ENCODE measurements at places on chromosomes 1 and 21.

- DNase-seq: no peak
Observed at GRCh38 chr21:41610042-41610839, 102.3 kb upstream of the TMPRSS2 start.

DNA sequence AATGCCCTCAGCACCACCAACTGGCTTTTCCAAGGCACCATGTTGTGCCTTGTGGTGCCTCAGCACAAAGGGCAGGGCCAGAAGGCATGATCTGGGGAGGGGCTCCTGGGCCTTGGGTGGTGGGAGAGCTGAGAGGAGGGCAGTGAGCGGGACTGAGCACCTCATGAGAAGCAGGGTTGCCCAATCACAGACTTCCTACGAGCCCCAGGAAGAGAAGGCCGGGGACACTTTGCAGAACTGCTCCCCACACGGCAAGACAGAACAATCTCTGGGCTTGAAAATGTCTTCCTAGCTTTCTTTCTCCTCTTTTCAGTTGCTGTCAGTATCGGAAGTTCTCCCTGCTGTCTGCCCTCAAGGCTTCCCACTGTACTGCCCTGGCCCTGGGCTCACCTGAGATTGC is 6.8 kb downstream of the KCNJ10 start:
- DNase-seq: no peak

GRCh38 chr1:223474804-223475203 is 81.6 kb downstream of the CCDC185 start:
- no peak for DNase-seq

GRCh38 chr1:50591598-50591997 is 168.4 kb upstream of the DMRTA2 start:
- DNase-seq: no peak

DNA sequence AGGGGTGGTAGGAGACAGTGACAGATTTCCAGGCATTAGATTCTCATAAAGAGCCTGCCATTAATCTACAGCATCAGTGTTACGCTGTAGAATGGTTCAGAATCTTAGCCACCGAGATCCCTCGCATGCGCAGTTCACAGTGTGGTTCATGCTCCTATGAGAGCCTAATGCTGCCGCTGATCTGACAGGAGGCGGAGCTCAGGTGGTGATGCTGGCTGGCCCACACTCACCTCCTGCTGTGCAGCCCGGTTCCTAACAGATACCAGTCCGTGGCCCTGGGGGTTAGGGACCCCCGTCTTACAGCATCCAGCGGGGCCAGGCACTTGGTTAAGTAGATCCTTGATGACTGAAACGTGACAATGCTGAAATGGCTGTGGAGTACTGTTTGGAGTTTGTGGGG is 163.6 kb upstream of the C1orf21 start:
- DNase-seq: no peak

DNA sequence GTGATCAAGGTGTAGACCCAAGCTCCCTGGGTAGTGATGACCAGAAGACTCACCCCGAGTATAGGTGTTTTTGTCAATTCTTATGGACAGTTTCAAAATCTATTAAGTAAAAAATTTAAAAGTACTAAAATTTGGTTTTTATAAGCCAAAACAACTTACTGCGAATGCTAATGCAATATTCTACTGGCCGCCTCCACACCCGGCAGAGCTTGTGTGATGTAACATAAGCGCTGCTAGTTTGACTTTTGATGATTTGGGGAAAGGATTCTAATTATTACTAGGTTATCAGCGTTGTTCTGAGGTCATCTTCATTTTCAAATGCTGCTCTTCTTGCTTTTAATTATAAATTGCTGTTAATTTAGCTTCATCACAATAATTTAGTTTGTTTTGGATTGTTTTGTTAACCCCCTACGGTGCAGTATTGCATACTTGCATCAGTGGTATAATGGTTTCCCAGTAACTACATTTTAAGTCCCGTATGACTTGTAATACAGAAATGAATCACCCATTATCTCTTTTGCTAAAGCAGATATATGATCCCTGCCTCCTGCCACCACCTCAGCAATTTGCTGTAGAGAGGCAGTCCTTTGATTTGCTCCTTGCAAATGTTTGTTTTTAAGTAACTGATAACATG is 178.0 kb downstream of the SDCCAG8 start:
- DNase-seq: no peak

DNA sequence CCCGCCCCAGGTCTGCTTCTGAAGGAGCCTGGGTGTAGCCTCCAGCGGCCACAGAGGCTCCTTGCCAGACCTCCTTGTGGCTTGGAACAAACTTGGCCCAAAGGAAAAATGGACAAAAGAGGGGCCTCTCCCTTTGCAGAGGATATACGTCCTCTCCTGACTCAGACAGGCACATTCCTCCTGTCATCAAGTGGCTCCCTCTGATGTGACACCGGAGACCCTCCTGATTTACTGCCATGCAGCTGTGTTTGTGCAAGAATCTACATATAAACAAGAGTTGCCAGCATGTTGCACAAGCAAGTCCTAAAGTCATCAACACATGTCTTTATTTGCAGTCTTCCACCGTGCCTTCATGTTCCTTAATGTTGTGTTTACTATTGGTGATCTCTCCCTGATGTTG is 54.1 kb upstream of the F3 start:
- DNase-seq: no peak

- DNase-seq: no peak
Observed at GRCh38 chr1:55696181-55696754, 481.1 kb upstream of the USP24 start.

GRCh38 chr1:106875622-106876021 is 180.9 kb upstream of the PRMT6 start:
- no peak for DNase-seq

DNA sequence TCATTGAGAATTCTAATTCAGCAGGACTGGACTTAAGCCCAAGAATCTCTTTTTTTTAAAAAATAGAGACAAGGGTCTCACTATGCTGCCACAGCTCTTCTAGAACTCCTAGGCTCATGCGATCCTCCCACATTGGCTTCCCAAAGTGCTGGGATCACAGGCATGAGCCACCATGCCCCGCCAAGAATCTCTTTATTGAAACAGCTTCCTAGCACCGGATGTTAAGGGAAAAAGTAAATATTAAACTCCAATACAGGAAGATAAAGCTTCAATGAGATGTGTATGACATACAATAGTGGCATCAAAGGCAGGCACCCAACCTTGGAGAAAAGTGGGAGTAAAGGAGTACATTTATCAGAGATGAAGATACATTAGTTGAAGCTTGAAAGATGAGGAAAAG is 25.5 kb downstream of the PUM1 start:
- DNase-seq: no peak

DNA sequence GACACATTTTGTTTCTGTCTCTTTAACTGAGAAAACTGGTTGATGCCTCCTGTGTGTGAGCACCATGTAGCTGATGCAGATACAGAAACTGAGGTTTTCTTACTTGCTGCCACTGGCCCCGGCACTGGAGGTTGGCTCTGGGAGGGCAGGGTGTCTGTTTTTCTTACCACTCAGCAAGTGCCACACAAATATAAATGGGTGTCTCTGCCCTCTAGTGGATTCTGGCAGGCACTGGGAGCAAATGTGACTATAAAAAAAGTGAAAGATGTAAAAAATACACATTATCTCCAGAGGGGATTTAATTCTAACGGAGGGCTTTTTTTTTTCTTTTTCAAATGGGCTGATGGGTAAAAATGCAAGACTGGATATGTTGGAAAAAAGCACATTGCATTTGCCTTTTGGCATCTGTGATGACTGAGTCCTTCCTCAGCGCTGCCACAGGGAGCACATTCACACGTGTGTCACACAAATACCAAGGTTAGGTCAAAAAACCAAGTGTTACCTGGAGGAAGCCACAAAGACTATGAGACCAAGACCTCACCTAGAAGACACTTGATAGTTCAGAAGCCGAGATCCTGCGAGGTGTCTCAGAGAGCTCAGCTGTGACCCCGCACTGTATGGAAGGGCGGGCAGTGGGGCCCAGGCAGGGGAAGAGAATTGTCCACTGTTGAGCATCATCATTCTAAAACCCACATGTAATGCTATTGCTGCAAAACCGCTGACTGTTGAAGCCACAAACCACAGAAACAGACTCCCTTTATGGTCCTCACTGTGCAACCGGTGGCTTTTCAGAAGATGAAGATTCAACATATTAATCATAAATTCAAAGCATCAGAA is 18.9 kb downstream of the PGBD2 start:
- no peak for DNase-seq

DNA sequence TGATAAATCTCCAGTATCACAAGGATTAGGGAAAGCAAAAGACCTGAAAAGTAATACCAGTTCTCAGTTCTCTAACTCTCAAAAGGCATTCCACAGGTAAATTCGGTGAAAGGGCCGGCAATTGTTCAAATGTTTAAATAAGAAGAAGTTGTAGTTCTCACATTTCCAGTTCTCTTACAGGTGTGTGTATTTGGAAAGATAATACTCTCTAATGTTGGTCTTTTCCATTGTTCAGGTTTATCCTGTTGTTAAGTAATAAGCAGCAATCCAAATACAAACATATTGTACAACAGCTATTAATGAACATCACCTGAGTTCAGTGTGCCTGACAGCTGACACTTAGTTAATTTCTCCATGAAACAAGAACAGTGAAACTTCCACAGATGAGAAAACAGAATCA is 13.2 kb upstream of the PRKAB2 start:
- DNase-seq: no peak

- no peak for DNase-seq
Observed at GRCh38 chr1:34688006-34688741, 66.7 kb upstream of the GJB5 start.

GRCh38 chr1:246218686-246219085 is 288.4 kb downstream of the SMYD3 start:
- no peak for DNase-seq

GRCh38 chr1:231575472-231575871 is 47.0 kb downstream of the TSNAX start:
- DNase-seq: no peak

- DNase-seq: no peak
Observed at GRCh38 chr1:193514397-193514796, 328.0 kb upstream of the B3GALT2 start.

DNA sequence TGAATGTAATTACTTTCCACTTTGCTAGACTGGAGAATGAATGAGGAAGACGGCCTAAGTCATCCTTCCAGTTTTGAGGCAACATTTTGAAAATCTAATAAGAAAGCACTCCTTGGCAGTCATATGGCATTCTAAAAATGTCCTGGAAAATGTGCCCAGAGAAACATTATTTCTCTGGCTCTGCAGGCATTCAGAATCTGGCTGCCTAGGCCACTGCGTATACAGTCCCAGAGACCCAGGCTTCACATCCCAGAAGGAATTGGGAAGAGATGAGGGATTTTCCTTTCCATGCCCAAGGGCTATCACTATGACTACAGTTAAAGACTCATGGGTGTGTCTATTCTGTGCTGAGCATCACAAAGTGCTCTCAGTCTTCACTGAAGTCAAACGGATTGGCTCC is 92.9 kb downstream of the BEND5 start:
- DNase-seq: no peak

DNA sequence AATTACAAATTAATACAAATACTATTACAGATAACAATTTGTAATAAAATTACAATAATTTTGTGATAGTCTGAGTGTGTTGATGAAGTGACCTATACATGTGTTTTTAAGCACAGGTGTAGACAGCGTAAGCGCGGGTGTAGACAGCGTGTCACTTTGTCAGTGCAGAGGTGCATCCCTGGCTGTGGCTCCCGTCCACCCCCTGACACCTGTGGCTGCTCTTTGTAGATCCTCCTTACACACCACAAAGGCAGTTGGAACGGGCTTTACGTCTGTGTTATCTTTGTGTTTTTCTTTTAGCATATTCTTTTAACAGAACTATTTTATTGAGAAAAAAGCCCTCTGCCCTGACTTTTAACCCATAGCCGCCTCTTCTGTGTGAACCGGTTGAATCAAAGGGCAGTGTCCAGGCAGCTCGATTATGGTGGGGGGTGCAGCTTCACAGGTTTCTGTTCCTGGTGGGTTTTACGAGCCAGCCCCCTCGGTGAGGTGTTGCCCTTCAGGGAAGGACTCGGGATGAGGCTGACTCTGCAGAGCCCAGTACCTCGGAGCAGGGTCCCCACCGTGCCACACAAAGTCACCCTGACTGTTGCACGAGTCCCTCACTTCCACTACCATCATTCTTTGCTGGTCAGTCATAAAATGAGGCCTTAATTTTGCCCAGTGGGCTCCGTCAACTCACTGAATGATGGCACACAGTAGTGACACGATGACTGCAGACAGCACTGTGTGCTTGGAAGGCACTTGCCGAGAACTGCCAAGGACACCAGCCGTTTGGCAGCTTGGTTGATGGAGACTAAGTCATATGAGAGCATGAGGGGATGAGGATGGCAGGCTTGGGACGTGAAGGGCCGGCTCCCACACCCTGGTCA is 86.4 kb upstream of the COL6A1 start:
- no peak for DNase-seq

DNA sequence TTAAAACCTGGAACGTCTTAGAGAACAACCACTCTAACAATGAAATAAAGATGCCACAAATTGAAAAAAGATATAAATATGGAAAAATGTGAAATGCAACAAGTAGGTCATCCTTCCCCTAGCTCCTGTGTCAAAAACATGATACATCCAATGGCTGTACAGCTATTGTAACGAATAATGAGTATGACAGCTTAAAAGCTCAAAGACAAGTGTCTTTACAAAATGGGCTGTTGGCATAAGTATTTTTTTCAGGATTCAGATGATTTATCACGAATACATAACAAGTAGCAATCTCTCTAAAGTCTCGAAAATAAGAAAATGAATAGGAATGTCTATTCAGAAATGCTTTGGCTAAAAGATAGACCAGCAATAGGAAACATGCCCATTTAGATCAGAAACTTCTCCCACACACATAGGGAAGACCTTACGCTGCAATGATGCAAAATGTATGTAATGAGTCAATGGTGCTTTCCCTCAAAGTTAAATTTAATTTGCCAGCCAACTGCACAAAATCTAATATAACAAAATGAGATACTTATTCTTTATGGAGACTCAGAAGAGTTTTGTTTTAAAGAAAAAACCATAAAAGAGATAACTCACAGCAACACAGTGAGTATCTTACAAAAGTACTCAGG is 8.3 kb downstream of the TGFBR3 start:
- DNase-seq: no peak

DNA sequence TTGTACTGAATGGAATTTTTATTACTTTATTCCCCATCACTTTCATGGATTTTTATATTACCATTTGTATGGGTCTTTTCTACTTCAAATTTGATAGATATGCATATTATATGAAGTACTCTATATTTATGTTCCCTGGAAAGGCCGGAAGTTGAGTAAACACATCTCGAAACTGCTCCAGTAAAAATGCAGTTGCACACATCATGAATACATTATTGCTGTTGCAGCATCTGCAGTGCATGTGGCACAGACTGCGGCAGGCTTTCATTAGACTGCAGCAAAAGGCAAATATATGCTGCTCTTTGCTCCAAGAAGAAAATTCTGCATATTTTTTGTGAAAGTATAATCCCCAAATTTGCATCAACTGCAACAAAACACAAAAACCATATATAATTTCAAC is 48.7 kb upstream of the LRRC7 start:
- no peak for DNase-seq

GRCh38 chr1:64043288-64043687 is 160.1 kb upstream of the UBE2U start:
- DNase-seq: no peak

GRCh38 chr1:50266509-50266908 is 156.7 kb downstream of the DMRTA2 start:
- DNase-seq: no peak

All from stimulated activated CD4-positive, alpha-beta T cell treated with anti-CD3 and anti-CD28 coated beads, TNF-alpha, amount 100 ng/mL, for 24 hours (primary cell).